CD4-positive, alpha-beta T cell treated with Interleukin-10 for 1 hour (primary cell): ENCODE measurements at places on chromosomes 2 and 18.

DNA sequence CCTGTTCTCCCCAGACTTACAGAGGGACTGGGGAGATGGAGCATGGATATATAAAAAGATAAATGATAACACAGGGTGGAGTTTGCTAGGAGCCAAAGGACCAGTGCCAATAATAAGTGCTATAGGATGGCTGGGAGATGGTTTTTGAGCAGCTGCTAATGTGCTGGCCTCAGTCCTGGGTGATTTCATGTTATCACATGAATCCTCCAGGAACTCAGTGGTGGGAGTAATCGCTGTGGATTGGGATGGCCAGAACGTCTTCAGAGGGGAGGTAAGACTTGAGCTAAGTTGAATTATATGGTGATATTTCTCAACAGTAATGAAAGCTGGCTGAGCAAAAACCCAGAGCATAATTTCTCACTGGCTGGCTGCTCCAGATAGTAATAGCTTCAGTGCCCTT, 441.4 kb downstream of the SLC4A3 start:
- no peak for DNase-seq

DNA sequence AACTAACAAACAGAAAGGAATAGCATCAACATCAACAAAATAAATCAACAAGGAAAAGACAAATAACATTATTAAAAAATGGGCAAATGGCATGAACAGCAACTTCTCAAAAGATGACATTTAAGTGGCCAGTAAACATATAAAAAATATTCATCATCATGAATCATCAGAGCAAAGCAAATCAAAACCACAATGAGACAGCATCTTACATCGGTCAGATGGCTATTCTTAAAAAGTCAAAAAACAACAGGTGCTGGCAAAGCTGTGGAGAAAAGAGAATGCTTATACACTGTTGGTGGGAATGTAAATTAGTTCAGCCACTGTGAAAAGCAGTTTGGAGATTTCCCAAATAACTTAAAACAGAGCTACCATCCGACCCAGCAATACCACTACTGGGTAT, 327.1 kb downstream of the CMPK2 start:
- no peak for DNase-seq

DNA sequence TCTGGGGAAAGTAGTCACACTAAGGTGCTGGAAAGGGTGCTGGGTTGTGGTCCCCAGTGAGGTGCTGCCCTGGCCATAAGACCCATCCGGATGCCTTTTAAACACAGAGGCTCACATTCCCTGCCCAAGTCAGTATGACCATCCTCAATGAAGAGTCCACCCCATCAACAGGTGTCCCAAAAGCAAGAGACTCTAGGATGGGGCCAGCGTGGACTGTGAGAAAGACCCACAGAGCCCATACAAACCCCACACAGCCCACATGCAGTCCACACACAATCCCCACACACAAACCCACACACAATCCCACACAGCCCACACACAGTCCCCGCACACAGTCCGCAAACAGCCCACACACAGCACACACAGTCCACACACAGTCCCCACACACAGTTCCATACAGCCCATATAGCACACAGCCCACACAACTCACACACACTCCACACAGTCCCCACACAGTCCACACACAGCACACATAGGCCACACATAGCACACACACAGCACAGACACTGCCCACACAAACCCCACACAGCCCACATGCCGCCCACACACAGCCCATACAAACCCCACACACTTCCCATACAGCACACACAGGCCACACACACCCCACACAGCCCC, 241.4 kb upstream of the SALL3 start:
- DNase-seq = no peak

- DNase-seq = no peak
Observed at GRCh38 chr2:235678712-235679111, 184.9 kb downstream of the AGAP1 start.

DNA sequence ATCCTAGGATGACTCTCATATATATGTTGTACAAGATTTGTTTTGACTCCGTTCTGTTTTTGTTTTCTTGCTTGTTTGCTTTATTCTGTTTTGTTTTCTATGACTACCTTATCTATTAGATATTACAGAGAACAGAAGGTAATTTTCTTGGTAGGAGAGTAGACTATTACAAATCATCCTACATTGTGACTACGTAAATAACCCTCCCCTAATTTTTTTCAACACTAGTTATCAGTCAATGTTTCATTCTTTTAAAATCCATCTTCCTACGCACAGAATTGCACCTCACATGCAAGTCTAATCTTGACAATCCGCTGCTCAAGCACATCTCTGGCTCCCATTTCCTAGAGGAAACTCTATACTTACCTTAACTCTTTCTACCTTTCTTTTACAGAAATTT, 792.3 kb upstream of the PIK3C3 start:
- no peak for DNase-seq

- DNase-seq = no peak
Observed at GRCh38 chr2:240651185-240651584, 25.9 kb downstream of the GPR35 start.

GRCh38 chr2:189171956-189172609, 7.5 kb downstream of the COL5A2 start:
- no peak for DNase-seq

DNA sequence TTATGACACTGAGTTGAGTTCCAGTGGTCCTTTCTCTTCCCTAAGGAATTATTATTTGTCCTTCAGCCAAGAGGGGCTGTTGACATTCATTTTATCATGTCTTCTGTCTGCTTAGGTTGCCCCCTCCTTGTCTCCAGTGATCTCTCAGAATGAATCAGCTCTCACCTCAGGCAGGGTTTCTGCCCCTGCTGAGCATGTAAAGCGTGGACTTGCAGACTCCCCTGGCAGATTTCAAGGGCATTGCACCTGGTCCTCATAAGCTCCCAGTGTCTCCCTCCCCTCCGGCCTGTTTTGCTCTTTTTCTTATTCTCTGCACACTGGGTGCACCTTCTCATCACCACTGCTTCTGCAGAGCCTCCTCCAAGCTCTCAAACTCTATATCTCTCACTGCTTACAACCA, 188.4 kb downstream of the KCNS3 start:
- no peak for DNase-seq
